BJ (cell line): ENCODE measurements at places on chromosomes 5 and 9. TPM values are rescaled to one million over a fixed set of nuclear protein-coding genes. Genes with fewer than 3 reads are reported as not detected.

DNA sequence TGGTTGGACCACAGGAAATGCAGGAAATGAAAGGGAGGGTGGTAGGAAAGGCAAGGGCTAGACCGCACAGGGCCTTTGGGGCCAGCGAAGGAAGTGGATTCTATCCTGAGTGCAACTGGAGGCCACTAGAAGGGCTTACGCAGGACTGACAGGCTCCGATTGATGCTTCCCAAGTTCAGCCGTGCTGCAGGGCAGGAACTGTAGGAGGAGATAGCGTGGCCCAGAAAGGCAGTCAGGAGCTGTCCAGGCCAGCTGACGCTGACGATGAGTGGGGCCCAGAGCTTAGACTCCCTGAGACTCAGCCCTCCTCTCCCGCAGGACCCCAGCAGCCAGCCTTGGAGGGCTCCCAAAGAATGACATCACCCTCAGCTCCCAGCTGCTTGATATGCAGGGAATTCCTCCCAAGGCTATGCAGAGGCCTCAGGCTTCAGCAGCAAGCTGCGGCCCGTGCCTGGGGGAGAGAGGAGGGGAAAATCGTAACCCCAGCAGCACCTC is 48.8 kb downstream of the KCNIP1 start:
- peak; percentile 4 for DNase-seq

- DNase-seq: no peak
Measured at GRCh38 chr5:150186137-150186536, 3.7 kb upstream of the SLC6A7 start.

- DNase-seq: no peak
Measured at GRCh38 chr9:92328225-92328624, 2.5 kb downstream of the CENPP start.

- DNase-seq: no peak
Measured at GRCh38 chr9:124544535-124544934, 37.3 kb upstream of the NR5A1 start.

DNA sequence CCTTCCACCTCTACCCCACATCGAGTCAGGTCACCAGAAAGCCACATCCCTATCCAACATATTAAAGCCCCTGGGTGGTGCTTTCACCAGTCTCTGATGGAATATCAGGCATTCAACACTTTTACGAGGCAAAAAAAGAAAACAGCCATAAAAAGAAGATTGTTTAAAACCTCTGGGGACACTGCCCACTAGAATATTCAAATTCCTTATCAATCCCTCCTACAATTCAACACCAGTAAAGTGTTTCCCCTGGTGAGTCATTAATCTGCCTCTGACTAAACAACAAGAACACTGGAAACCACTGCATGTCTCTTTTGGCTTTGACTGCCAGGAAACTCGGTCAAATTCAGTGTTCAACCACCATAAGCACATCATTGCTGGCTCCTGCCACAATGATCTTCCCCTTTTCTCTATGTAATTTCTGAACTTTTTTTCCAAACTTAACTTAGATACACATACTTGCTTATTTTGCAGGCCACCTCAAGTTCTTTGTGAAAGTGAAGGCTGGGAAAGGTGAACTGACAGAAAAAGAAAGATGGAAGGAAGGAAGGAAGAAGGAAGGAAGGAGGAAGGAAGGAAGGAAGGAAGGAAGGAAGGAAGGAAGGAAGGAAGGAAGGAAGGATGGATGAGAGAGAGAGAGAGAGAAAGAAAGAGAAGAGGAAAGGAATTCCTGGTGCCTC is 105.3 kb downstream of the PAX5 start:
- no peak for DNase-seq

DNA sequence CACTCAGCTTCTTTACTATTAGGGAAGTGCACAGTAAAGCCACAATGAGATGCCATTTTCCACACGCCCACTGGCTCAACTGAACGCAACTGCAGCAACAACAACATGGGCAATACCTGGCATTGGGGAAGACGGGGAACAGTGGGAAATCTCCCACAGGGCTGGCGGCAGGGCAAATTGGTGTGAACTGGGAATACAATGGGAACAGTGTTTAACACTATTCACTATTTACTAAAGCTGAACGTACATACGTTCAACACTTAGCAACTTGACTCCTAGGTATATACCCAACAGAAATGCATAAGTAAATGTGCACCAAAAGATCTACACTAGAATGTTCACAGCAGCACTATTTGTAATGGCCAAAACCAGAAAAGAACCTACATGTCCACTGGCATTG is 14.1 kb downstream of the ZER1 start:
- DNase-seq: no peak

DNA sequence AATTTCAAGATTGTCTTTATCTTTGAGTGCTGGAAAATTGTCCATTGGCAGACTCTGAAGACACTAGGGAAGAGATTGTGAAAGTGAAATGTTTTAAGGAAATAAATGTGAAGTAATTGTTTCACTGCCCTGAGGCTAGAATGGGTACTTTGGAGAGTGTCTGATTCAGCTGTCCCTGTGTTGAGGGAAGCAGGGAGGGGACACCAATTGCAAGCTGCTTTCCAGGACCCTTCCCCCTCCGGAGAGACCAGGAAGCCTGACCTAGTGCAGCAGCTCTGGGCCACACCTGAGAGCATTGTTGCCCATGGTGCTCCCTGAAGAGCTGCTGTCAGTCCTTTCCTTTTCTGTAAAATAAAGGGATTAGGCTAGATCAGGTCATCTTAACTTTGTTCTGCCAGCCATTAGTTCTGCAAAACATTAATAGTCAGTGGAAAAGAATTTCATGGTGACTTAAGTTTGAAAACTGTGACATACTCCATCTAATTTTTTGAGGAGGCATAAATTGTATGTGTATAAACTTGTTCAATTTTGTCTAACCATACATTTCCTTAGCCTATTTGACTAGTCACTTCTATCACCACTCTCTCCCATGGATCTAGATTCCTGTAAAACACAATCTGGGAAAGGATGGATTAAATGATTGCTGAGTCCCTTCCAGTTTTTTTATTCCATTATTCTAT is 18.8 kb downstream of the MAP1B start:
- no peak for DNase-seq

- DNase-seq: peak; percentile 95
Measured at GRCh38 chr5:17249029-17249634, 31.7 kb downstream of the BASP1 start.

GRCh38 chr5:159002171-159002570 is 97.5 kb downstream of the EBF1 start:
- DNase-seq: no peak

GRCh38 chr5:132437604-132438266 is 52.8 kb downstream of the IRF1 start:
- DNase-seq: peak; percentile 83

- DNase-seq: no peak
Measured at GRCh38 chr5:122391621-122392020, 79.6 kb downstream of the SNCAIP start.

GRCh38 chr5:82931110-82931509 is 146.1 kb downstream of the TMEM167A start:
- DNase-seq: no peak

RALGDS gene
- 18.0 and 25.1 TPM in 2 replicates for polyA plus RNA-seq
